Caudate nucleus (tissue), 63 donors: ENCODE measurements at places on chromosomes 7 and 10.

GRCh38 chr10:15712883-15713282, 6.8 kb downstream of the ITGA8 start:
- no peak for DNase-seq

GRCh38 chr10:126169899-126170298, 218.4 kb downstream of the ADAM12 start:
- DNase-seq: no peak

- no peak for DNase-seq
Measured at GRCh38 chr10:117782276-117782675, 239.7 kb downstream of the EMX2 start.

- no peak for DNase-seq
Measured at GRCh38 chr7:32680259-32681173, 185.2 kb downstream of the AVL9 start.

- DNase-seq: no peak
Measured at GRCh38 chr7:131103997-131104396, 223.7 kb upstream of the MKLN1 start.

- no peak for DNase-seq
Measured at GRCh38 chr10:12670004-12670403, 320.7 kb downstream of the CAMK1D start.

DNA sequence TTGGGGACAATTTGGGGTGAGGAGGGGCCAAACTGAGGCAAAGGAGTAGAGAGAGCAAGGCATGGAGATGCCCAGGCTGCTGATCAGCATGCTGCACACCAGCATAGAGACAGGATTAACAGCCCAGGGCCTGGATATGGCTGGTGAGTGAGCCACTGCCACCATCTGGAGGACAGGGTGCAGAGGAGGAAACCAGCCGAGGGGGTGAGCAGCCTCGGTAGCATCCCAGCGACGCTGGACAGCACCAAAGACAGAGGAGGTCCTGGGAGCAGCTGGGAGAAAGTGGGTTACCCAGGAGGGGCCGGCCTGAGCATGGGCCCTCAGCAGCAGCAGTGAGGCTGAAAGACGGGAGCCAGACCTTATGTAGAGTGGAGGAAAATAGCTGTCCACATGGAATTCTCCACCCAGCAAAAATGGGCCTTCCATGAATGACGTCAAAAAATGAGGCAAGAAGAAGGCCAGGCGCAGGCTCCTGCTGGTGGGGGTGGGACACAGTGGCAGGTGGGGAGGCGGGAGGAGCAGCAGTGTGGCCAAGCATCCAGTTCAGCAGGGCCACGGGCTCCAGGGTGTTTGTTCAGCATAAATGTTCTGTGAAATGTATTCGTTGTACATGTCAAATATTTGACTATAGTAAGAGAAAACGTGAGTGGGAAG, 16.7 kb downstream of the RET start:
- no peak for DNase-seq

DNA sequence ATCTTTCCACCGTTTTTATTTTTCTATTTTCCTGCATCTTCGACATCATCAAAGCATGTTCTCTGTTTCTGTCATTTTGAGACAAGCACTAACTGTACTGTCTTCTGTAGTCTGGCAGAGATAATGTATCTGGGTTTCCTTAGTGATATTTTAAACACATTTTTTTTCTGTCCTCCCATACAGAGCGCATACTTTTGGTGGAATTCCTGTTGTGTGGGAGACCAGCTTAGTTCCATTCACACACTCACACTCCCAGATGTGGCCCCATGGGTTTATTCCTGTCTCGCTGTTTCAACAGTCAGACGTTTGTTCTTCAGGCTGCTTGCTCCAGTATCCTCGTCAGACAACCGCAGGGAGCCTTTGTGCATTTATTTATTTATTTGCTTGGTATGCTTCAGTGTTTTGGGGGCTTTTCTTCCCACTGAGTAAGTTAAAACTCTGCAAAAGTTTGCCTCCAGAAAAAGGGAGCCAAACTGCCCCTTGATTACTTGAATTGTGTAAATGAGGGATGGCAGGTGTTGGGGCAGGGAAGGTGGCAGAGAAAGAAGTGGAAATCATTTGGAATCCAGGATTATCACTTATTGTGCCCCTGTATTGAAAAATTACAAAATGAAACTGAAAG, 456.8 kb upstream of the KLF6 start:
- DNase-seq: no peak

DNA sequence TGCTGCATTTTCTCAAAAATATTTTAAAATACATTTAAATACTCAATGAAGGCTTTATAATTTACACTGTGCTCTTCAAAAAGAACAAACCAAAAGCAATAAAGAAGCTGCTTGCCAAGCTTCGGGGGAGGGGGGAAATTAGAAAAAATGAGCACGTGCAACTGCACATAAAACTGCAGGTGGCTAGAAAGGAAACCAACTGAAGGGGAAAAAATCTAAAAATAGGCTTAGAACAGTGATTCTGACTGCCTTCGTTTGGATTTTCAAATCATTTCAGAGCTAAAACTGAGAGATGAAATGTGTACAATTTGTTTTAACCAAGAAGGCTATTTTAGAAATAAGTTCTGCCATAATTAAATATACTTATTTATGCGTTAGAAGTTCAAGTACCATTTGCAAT, 61.4 kb downstream of the ABI1 start:
- DNase-seq: no peak
